GM12891 (cell line): ENCODE measurements at places on chromosomes 4 and X.

- no peak for DNase-seq
Observed at GRCh38 chr4:158605393-158605792, 66.3 kb downstream of the C4orf46 start.

- no peak for DNase-seq
Observed at GRCh38 chrX:10415306-10416001, 204.9 kb downstream of the MID1 start.

DNA sequence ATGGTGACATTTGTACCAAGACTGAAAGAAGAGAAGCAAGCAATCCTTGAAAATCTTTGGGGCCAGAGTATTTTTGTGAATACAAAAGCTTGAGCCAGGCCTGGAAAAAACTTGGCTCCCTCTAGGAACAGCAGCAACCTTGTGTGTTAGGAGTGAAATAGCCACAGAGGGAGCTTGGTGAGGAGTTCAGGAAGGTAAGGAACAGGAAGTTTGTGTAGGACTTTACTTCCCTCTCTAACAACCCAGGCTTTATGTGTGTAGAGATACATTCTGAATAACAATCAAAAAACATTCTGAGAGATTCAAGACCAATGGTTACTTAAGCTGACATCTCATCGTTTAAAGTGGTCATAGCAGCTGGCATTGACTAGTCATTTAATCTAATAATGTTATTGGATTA is 668.5 kb downstream of the PCDH18 start:
- no peak for DNase-seq

- no peak for DNase-seq
Observed at GRCh38 chrX:41619221-41619620, 69.6 kb upstream of the GPR34 start.

GRCh38 chr4:10738826-10739489 is 54.4 kb upstream of the CLNK start:
- no peak for DNase-seq

GRCh38 chr4:176735300-176735699 is 57.4 kb downstream of the VEGFC start:
- DNase-seq: no peak

DNA sequence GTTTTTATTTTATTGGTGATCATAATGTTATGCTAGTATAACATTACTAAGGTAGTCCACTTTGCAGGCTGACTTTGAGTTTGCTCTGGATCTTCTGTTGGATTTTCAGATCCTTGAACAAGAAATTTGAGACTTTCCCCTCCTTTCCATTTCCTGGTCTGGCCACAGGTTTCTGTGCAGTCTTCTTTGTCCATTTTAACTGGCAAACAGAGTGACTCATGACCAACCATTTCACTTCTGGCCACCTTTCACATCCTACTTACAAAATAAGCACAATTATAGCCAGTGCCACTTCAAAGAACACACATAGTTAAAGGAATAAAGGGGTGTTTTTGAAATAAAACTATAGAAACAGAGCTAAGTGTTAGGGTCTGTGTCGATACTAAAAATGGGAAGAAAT is 8.4 kb downstream of the ANK2 start:
- no peak for DNase-seq

DNA sequence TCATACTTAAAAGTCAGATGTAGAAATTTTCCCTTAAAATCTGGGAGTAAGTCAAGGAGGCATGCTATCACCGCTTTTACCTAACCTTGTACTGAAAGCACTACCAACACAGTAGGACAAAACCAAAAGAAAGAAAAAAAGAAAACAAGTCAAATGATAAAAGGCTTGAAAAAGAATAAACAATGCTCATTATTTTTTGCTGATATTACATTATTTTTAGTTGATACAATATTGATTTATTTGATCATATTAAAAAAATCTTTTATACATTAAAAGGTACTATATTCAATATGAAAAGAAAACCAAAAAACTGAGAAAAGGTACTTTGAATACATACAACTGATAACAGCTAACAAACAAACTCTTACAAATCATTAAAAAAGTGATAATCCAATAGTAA is 164.3 kb downstream of the FAM13A start:
- no peak for DNase-seq

GRCh38 chr4:70613306-70614183 is 15.0 kb upstream of the ENAM start:
- no peak for DNase-seq

- no peak for DNase-seq
Observed at GRCh38 chr4:125262079-125262478, 52.7 kb upstream of the FAT4 start.

DNA sequence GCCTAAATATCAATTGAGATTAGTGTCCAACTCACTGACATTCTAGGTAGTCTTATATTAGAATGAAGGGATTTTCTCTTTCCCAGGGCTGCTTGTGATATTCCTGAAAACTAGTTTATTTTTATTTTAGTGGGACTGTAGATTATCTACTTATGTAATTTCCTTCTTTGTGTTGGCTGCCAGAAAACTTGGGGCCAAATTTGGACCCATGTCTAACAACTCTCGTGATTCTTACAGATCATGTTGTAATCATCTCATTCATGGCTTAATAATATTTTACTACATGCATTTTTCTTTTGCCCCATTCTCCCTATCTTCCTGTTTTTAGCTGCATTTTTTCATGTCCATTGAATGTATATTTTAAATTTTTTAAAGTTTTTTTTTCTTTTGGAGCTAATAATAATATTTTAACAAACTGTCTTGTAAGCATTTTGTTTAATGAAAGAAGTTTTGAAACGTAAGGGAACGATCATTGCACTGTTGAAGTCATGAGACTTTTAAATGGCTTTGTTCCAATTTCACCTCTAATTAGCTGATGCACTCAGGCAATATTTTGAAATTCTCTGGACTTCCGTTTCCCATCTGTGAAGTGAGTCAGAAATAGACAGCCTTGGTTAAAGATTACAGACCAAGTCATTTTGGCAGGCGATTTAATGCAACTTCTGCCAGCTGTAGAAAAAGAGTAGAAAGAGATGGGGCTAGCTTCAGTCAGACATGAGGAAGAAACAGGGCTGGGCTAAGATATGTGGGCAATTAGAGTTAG is 14.3 kb upstream of the TDO2 start:
- no peak for DNase-seq

DNA sequence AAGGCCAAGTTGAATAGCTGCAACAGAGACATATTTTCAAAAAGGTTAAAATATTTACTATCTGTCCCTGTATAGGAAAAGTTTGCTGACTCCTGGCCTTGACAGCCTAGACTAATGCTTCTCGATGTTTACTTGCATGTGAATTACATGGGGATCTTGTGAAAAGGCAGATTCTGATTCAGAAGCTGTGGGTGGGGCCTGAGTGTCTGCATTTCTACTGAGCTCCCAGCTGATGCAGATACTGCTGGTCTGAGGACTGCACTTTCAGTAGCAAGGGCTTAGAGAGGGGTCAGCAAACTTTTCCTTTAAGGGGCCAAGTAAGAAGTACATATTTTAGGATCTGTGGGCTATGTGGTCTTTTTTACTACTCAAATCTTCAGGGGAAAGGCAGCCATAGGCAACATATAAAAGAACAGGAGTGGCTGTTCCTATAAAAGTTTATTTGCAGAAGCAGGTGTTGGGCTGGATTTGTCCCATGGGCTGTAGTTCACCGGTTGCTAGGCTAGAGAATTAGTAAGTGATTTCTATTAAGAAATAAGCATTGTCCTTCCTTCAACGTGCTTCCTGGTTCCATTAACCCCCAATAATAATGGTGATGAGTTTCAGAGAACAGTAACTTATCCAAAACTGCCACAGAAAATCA is 97.2 kb upstream of the PDE5A start:
- DNase-seq: no peak

- no peak for DNase-seq
Observed at GRCh38 chrX:31036895-31037294, 34.9 kb downstream of the FTHL17 start.

- no peak for DNase-seq
Observed at GRCh38 chrX:123993904-123994635, 32.6 kb downstream of the STAG2 start.

GRCh38 chr4:54902271-54902670 is 223.1 kb downstream of the KDR start:
- DNase-seq: no peak

DNA sequence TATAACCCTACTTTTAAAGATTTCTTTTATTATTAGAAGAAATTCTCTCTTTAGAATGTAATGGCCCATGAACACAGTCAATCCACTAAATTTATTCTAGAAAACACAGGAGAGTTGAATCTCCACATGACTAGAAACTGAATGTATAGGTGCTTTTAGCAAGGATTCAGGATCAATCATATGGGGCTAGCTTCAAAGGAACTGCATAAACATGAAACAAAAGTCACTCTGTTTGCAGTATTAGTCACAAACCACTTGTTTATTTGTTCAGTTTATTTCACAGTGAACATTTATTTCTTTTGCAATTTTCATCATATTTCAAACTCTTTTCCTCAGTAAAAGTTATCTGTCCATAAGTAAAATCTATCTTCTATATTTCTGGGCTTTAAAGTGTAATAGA is 1604.6 kb downstream of the PCDH18 start:
- no peak for DNase-seq

- no peak for DNase-seq
Observed at GRCh38 chrX:134026565-134027311, 41.3 kb upstream of the GPC3 start.

- no peak for DNase-seq
Observed at GRCh38 chr4:152719801-152720556, 40.2 kb upstream of the TMEM154 start.

DNA sequence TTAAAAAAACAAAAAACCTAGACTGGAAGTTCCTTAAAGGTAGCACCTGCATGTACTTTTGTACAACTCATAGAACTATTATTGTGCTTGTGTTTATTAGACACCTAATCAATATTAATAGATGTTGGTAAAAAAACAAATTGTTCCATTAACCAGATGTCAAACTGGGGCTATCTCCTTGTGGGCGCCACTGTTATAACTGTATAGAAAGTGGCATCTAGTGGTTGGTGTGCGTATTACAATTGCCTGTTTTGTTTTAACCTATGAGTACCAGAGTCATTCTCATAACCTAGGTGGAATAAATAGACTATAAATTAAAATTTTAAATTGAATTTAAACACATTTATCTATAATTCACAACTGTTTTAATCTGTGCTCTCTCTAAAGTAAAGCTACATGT is 97.4 kb downstream of the COL4A5 start:
- no peak for DNase-seq

DNA sequence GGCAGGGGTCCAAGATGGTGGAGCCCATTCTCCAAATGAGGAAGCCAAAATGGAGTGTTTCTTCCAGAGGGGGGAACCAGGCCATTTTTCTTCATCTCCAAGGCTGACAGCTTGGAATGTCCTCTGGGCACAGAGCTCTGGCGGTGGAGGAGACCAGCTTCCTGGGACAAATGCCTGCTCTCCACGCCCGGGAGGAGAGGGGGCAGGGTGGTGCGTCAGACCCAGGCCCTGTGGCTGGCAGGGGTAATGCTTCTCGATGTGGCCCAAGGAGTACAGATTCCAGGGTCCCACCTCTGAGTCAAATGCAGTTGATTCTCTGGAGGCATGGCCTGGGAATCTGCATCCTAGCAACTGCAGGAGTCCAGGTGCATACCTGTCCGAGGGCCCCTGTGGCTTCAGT is 44.6 kb upstream of the ADRA2C start:
- no peak for DNase-seq

GRCh38 chrX:136710325-136710951 is 62.5 kb downstream of the CD40LG start:
- no peak for DNase-seq

DNA sequence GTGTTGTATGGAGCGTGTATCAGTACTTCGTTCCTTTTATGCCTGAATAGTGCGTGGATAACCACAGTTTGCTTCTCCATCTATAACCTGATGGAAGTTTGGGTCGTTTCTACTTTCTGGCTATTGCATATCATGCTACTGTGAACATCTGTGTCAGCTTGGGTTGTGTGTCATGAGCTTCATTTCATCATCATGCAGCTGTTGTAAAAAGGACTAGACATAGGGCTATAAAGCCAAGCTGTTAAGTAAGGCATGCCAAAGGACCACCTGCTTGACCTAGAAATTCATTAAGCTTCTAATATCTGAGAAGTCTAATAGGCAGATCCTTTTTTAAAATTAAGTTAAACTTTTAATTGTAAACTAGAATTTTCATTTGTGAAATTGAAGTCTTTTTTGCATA is 18.4 kb downstream of the SMS start:
- no peak for DNase-seq

- DNase-seq: no peak
Observed at GRCh38 chr4:55865228-55865806, 11.9 kb downstream of the EXOC1 start.

DNA sequence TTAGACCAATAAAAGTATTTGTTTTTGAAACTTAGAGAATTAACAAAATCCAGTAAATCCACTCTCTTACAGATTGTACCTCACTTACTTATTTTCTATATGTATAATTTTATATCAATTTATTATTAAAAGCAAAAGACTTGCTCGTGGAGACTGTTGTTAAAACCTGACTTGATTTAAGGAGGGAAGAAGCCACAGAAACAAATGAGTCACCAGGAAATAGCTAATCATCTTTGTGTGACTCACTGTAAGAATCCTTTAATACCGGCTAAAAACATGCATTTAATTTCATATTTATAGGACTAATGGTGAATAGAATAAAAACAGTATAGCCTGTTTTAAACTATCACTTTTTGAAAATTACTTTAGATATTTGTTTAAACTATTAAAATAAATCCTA is 29.9 kb upstream of the UBE2NL start:
- no peak for DNase-seq

DNA sequence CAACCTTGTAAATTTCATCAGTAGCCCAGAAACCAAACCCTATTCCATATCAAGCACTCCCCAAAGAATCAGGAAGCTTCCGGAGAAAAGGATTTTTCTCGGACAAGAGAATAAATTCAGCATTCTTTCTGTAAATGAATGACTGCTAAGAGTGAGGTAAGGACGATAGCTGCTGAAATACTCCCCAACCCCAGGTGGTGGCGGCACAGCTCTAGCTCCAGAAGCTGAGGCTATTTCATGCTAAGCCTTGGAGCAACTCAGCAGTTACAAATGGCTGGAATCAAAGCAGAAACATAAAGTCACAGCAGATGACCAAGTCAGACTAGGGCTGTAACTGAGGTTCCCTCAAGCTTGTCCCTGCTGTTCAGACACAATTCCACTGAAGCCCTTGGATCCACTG is 13.9 kb upstream of the PCDH19 start:
- no peak for DNase-seq

- no peak for DNase-seq
Observed at GRCh38 chr4:153024466-153024865, 88.3 kb downstream of the FHDC1 start.

- DNase-seq: no peak
Observed at GRCh38 chr4:109976189-109976588, 63.5 kb downstream of the EGF start.
